Activated T-helper 1 cell treated with Interleukin-2 at 50 U/mL for 16 hours (primary cell): ENCODE measurements at places on chromosomes 3 and 15.

GRCh38 chr15:84633311-84634227 is 20.5 kb downstream of the WDR73 start:
- DNase-seq: peak; percentile 52

DNA sequence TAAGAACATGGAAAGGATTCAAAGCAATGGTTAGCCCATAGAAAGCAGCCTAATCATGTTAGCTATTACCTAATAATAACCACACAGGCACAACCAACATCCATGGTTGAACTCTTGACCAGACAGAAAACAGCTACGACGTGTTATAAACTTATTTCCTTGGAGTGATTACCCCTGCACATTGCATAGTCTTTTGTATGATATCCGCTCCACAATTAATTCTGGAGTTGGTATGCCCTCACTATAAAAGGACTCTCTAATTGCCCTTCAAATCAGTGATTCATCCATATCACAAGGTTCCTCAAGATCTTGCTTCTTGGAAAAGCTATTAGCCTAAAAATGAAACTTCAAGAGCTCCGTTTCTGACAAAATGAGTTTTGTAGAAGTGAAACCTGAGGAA is 117.9 kb downstream of the SYNPR start:
- no peak for DNase-seq

DNA sequence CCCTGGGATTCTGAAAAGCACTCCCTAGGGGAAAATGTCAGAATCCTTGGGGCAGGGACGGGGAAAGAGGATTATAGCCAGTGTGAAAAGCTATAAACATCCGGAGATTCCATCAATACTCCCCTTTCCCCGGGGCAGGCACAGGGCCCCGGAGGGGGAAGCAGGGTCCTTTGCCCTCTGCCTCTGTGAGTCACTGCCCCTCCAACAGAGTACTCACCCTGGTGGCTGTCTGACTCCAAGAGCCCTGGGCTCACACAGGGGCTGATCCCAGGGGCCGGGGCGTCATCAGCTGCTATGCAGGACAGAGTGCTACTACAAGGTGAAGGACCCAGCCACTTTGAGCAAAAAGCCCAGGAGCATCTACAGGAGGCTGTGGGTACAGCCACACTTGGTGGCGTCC is 133.0 kb upstream of the PRR20G start:
- no peak for DNase-seq

- no peak for DNase-seq
Observed at GRCh38 chr15:57463360-57463759, 87.1 kb downstream of the CGNL1 start.

- DNase-seq: no peak
Observed at GRCh38 chr3:137264071-137264820, 306.5 kb downstream of the IL20RB start.

GRCh38 chr3:197268294-197268693 is 30.1 kb downstream of the DLG1 start:
- DNase-seq: no peak

GRCh38 chr3:184812662-184813042 is 686 bp downstream of the VPS8 start:
- peak; percentile 7 for DNase-seq

DNA sequence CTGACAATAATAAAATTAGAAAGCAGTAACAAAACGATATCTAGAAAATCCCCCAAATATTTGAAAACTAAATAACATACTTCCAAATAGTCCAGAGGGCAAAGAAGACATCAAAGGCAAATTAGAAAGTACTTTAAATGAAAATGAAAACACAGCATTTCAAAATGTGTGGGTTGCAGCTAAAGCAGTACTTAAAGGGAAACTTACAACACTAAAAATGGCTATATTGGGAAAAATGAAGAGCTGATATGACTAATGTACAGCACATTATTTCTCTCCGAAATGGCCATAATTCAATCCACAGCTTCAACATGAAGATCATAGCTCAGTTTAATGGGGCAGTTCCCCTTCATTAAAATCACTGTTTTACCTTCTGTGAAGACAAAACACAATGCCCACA is 71.9 kb downstream of the FBXL22 start:
- DNase-seq: no peak

- DNase-seq: no peak
Observed at GRCh38 chr15:32956006-32956405, 238.2 kb downstream of the GREM1 start.

DNA sequence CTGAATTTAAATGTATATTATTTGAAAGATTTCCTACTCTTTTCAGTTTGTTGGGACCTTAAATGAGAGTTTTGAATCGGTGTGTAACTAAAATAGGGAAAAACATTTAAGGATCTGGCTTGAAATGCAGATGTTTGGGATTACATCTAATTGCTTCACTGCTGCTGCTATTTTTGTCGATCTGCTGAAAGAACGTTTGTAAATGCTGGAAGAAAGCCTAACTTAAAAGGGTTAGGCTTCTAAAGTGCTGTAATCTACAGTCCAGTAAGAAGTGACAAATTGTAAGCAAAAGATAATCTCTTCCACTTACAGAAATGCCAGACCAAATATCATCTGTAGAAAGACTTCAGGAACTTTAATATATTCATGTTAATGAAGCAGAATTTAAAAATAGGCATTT is 691.6 kb downstream of the ZNF385D start:
- DNase-seq: no peak

DNA sequence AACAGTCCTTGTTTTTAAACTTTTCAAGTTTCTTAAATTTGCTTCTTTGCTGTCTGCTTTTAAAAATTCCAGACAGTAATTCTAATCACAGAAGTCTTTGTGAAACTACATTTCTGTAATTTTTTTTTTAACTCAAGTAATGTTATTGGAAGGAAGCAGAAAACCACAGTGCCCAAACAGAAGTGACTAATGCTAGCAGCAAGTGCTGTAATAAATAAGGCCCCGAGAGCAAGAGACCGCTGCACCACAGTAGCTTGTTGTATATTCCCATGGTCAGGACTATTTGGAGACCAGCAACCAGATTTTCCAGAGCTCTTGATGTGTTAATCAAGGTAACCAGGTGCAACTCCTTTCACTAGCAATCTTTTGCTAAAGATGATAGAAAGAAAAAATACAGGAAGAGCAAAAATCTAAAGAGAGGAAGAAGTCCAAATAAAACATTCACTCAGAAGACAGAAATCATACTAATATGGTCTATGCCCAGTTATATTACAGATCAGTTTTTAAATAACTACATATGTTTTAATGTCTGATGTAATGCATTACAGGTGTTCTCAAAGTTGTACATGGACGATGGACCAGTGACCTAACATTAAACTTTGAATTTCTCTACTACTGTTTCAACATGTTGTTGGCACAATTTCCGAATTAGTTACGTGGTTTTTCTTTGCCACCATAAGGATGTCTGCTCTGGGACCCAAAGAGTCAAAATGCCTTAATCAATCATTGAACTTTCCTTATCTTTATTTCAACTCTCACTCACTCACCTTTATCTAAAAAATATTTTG is 36.4 kb downstream of the WWTR1 start:
- no peak for DNase-seq

DNA sequence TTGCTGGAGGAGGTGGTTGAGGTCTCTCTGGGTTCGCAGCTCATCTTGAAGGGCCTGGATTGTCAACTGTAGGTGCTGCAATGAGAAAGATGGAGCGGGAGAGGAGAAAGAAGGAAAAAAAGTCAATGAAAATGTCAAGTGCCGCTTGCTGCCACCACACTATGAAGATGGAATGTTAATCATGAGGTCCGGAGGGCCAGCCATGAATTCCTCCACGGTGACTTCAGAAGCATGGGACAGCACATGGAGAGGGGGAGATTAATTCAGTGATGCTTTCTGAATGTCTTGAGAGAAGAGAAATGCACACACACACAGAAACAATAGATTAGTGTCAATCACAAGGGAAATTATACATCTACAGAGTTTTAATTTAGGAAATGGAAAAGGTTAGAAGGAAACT is 171.9 kb downstream of the ERC2 start:
- no peak for DNase-seq

GRCh38 chr15:87917480-87917879 is 339.1 kb downstream of the NTRK3 start:
- DNase-seq: no peak

- no peak for DNase-seq
Observed at GRCh38 chr3:172699031-172699430, 11.8 kb downstream of the NCEH1 start.

- no peak for DNase-seq
Observed at GRCh38 chr3:56321892-56322291, 146.4 kb downstream of the ERC2 start.

DNA sequence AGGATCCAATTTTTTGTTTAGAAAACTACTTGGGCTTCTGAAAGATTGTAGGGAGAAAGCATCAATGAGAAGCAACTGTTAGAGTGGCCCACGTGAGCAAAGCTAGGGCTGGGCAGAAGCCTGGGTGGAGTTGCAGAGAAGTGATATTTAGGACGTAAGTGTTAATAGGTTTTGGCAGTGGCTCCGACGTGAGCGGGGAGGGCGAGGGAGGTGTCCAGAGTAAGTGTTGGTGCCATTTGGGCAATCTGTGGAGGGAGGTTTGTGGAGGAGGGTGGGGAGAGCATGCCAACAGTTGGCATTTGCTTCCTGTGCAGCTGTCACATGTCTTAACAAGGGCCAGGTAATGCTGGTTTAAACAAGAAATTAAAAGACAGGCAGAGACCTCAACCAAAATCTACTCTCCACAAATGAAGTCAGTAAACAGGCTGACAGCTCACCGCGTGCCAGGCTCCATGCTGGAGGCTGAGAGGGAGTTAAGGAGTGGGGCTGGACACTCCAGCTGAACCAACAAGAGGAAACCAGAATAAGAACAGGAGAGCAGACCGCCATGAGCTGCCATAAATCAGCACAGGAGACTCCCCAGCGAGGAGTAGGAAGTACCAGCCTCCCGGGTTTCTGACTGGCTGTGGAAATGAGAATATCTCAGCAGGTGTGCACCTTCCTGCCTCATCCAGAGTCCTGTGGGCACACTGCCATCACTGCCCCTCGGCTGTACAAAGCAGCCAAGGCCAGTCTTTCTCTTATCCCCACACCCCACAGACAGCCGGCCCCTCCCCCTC is 232.6 kb downstream of the ABHD5 start:
- DNase-seq: no peak

GRCh38 chr15:38707802-38708671 is 143.4 kb upstream of the RASGRP1 start:
- no peak for DNase-seq

DNA sequence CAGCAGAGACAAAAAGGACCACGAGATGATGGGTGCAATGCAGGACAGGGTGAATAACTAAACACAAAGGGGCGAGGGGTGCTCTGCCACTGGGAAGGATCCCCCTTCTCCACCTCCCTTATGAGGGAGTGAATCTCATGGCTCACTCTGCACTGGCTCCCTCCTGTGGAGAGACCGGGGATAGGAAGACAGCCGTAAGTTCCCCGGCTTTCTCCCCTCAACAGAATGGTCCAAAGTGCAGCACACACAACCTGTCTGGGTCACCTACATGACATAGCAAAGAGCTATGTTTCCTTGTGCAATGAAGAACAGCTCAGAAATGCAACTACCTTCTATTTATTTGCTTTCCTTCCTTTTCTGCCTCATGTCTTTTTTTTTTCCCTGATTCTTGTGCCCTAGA is 7.8 kb upstream of the ACSBG1 start:
- DNase-seq: no peak

GRCh38 chr3:195129072-195129643 is 141.8 kb downstream of the XXYLT1 start:
- DNase-seq: no peak

- DNase-seq: no peak
Observed at GRCh38 chr3:72887705-72888545, at the start of gene GXYLT2. Gene GXYLT2, plus strand, starts transcription at chr3:72888046. Its CDS starts 188 bp downstream, at chr3:72888234.

- no peak for DNase-seq
Observed at GRCh38 chr3:195372220-195372619, 70.6 kb downstream of the ACAP2 start.

- no peak for DNase-seq
Observed at GRCh38 chr3:69893274-69893673, 106.3 kb upstream of the SAMMSON start.

- DNase-seq: no peak
Observed at GRCh38 chr3:195550723-195551122, 7.6 kb upstream of the PPP1R2 start.

- no peak for DNase-seq
Observed at GRCh38 chr3:165635791-165636683, 201.2 kb downstream of the BCHE start.

DNA sequence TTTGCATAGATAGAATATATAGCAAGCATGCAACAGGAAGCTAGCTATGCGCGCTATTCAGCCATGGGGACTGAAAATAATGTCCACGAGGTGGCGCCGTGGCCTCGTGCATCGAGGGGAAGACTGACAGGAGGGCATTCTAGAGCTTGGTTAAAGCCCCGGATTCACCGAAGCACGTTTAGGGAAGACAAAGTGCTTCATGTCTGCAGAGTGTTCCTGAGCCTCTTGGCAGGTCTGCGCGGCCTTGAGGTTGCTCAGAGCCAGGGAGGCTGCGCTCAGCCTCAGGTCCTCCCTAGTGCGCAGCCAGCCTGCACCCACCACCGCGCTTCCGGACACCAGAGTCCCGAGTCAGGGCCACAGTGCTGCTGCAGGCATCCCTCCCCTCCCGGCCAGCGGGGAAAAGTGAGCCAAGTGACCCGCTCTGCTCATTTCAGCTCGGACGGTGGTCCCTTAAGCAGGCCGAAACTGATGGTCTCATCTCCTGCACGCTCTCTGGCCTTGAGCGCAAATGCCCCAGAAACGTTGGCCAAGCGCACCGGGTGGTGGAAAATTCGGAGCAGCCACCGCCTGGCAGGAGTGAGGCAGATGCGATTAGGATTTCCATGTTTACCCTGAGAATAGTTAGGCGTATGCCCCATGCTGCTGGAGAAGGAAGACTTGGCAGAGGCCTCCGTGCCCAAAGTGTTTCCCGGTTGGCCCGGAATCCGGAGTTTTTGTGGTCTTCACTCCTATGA is 24.8 kb downstream of the GABRA5 start:
- no peak for DNase-seq

DNA sequence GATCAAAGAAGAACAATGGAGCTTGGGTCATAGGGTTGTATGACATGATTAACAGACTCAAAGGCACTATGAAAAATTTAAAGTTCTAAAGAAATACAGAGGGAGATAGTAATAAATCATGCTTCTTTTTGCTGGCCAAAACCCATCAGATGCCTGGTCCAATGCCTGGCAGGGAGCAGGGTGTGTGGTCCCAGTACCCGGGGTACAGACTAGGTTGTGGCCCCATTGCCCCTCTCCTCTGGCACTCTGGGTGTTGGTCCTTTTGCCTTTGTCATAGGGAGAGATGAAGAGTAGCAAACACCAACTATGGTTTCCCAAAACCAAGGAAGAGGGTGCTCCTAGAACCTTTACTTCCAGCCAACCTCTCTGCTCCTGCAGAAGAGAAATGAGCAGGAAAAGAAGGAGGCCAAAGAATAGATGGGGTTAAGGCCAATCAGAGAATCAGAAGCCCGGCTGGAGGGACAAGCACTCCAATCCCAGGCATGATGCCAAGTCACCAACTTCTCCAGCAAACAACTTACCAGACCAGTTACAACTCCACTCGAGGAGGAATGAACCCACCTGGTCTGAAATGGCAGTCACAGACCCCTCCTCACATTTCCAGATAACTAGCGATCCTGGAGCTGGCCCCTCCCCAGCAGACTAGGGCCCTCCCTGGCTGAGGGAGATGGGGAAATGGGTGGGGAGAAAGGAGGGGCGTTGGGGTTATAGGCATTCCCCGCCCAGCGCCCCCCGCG is 1.8 kb downstream of the IGDCC3 start:
- DNase-seq: no peak
